ENCODE measurements at places on chromosomes 7 and 10. TPM values are rescaled to one million over a fixed set of nuclear protein-coding genes. Genes with fewer than 3 reads are reported as not detected.

Gene GSTO2
- total RNA-seq = 1.7 TPM

Gene YWHAG
- total RNA-seq = 96.6 TPM

Gene FRMD4A
- total RNA-seq = 47.7 TPM

Gene MDFIC
- total RNA-seq = 70.2 TPM

Gene MYO1G
- 5.1 TPM for total RNA-seq

Gene ACTR3C
- total RNA-seq = 0.98 TPM

Gene AGAP3
- 40.0 TPM for total RNA-seq

Gene GIMAP8
- total RNA-seq = 12.9 TPM

Gene GNG11
- total RNA-seq = 24.3 TPM

GRCh38 chr10:25843551-25844170 lies 90.4 kb upstream of the MYO3A start:
- no peak for DNase-seq
- H3K27me3 ChIP-seq = no peaks in the 10 kb centered on the region
- no peaks in the 10 kb centered on the region for H3K4me1 ChIP-seq

- H3K4me1 ChIP-seq = no peaks in the 10 kb centered on the region
- H3K4me3 ChIP-seq = no peak overlapping the region
- no peaks in the 10 kb centered on the region for H3K27me3 ChIP-seq
- H3K27ac ChIP-seq = no peak overlapping the region
Measured at GRCh38 chr10:127444155-127444554, 105.0 kb upstream of the NPS start.

DNA sequence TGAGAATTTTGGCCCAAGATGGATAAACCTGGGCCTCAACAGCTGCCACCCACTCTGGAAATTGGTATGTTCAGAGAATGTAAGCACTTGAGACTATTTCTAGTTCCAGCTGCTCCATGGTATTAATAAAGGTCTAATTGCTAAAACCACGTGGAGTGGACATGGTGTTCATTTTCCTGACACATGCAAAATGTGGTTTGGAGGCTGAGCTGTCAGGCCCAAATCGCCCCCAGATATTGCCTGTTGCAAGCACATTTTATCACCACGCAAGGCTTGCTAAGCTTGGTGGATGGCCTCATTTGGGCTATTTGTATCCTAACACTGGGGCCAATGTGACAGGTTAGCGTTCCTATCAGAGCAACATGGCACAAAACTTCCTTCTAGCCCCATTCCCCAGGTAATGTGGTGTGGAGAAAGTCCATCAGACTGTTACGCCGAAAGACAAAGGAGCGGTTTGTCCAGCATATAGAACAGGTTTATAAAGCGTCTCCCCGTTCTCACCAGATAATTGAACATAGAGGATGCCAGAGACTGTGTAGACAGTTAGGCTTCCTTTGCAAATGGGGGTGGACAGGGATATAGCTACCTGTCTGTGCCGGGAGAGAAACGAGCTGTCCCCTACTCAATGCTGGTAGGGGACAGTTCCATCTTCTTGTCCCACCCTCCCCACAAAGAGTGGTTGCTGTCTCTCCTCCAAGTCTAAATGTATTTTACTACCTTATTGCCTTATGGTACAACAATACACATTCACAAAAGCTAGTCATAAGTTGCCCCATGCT lies 78.0 kb upstream of the ANKRD1 start:
- no peaks in the 10 kb centered on the region for H3K36me3 ChIP-seq
- H3K27ac ChIP-seq = no peak overlapping the region
- H3K4me3 ChIP-seq = no peak overlapping the region
- H3K4me1 ChIP-seq = no peaks in the 10 kb centered on the region
- H3K27me3 ChIP-seq = no peaks in the 10 kb centered on the region
- no peak for DNase-seq

- no peaks in the 10 kb centered on the region for H3K27me3 ChIP-seq
- H3K4me1 ChIP-seq = no peaks in the 10 kb centered on the region
- H3K4me3 ChIP-seq = no peak overlapping the region
- H3K27ac ChIP-seq = no peak overlapping the region
Measured at GRCh38 chr10:120251821-120252442, 205.1 kb upstream of the PLPP4 start.

GRCh38 chr10:70557086-70557845 lies 45.3 kb downstream of the PRF1 start:
- H3K4me3 ChIP-seq = no peak overlapping the region
- H3K27me3 ChIP-seq = no peaks in the 10 kb centered on the region
- H3K4me1 ChIP-seq = no peaks in the 10 kb centered on the region
- H3K27ac ChIP-seq = no peak overlapping the region
- H3K36me3 ChIP-seq = no peaks in the 10 kb centered on the region

DNA sequence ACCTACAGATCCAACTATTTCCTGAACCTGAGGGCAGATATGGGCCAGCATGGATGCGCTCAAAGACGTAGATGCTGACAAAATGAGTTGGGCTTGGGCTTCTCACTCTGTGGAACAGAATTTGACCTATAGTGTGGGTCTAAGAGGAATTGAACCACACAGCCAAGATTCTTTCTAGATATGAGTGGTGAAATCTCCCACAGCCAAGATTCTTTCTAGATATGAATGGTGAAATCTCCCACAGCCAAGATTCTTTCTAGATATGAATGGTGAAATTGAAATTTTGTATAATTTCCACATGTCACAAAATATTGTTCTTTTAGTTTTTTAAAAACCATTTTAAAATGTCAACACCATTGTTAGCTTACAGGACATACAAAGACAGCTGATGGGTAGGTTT lies 215.4 kb upstream of the LRGUK start:
- no peak overlapping the region for H3K27ac ChIP-seq
- peaks cover 13% of the 10 kb centered on the region for H3K36me3 ChIP-seq
- H3K27me3 ChIP-seq = no peaks in the 10 kb centered on the region

DNA sequence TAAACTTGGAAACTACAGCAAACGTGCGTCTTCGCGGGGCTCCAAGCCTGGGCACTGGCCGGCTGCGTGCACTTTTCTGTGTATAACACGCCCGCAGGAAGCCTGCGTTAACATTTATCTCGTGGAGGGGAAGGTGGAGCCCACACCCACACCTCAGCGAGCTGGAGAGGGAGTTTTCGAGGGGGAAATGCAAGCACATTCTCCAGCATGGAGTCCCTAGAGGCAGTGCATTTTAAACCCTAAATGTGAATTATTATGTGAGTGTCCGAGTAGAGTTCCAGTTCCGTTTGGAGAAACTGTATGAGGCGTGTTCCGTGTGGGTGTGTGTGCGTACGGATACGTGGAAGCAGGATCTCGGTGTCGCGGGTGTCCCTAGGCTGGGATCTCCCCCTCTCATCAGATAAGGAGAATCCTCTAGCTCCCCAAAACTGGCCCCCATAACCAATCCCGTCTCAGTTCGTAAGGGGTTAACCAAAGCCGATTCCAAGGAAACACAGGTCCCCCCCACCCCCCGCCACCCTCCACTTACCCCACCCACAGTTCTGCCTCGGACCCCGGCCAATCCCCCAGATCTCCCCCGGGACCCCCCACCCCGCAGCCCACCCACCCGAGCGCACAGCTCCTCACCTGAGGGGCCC lies 403 bp downstream of the CDK6 start:
- DNase-seq = no peak
- H3K27me3 ChIP-seq = no peaks in the 10 kb centered on the region
- peak overlapping the region; percentile 93 for H3K27ac ChIP-seq
- no peaks in the 10 kb centered on the region for H3K36me3 ChIP-seq
- peak overlapping the region; percentile 92 for H3K4me3 ChIP-seq

DNA sequence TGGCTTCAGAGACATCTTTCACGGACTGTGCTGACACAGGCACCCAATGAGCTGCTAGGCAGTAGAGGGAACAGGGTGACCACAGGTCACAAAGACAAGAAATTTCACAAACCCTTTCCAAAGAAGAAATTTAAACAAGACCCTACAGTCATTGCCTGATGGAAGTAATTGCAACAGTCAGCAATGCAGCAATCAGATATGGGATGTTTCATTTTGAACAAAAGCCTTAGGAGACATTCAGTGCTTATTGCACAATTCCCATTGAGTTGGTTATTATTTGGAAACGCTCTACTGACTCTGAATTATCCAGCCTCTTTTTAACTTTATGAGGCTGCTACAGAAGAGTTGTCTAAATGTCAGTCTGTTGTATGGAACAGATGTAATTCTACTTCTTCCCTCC lies 85.5 kb downstream of the ETV1 start:
- peak overlapping the region; percentile 66 for H3K27ac ChIP-seq
- no peak for DNase-seq
- no peak overlapping the region for H3K4me3 ChIP-seq
- H3K27me3 ChIP-seq = no peaks in the 10 kb centered on the region
